Activated B cell treated with CpG ODN at 0.5 μM for 24 hours (primary cell): ENCODE measurements at places on chromosomes 12 and 14.

GRCh38 chr12:116642683-116643082, 83.5 kb downstream of the MAP1LC3B2 start:
- H3K4me3 ChIP-seq, result no peak overlapping the region
- DNase-seq, result no peak
- H3K27ac ChIP-seq, result no peak overlapping the region
- no peaks in the 10 kb centered on the region for H3K36me3 ChIP-seq
- H3K27me3 ChIP-seq, result peaks cover 4% of the 10 kb centered on the region
- no peaks in the 10 kb centered on the region for H3K4me1 ChIP-seq

DNA sequence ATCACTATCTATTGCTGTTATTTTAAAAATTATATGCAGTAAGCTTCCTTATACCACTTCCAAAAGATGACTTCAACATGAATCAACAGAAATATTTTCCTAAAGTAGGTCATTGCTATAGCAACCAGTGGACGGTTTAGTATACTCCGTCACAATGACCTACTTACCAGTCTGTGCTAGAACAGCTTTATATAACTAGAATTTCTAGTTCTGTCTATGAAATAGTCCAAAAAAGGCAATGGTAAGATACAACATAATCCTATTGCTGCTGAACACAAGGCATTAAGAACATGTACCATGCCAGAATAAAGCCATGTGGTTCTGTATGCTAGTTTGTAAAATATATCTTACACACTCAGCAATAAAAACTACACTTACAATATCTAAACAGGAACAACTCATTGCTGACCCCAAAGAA, 40.7 kb upstream of the MTERF2 start:
- H3K4me3 ChIP-seq, result no peak overlapping the region
- H3K36me3 ChIP-seq, result no peaks in the 10 kb centered on the region
- DNase-seq, result no peak

GRCh38 chr12:109385339-109386058, 37.8 kb downstream of the MYO1H start:
- no peak overlapping the region for H3K4me3 ChIP-seq
- DNase-seq, result no peak
- H3K27me3 ChIP-seq, result peaks cover 4% of the 10 kb centered on the region
- no peak overlapping the region for H3K27ac ChIP-seq

DNA sequence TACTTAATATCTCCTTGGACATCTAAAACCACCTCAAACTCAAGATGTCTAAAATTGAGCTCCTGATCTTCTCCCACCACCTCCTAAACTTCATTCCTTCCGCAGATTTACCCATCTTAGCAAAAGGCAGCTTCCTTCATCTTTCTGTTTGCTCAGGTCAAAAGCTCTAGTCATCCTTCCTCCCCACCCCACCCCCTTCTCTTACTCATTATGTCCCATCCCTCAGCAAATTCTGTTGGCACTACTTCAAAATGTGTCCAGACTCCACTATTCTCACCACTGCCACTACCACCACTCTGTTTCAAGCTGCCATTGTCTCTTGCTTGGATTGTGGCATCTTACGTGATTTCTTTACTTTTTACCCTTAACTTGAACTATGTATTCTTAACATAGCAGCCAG, 59.2 kb upstream of the ZDHHC17 start:
- peaks cover 6% of the 10 kb centered on the region for H3K27me3 ChIP-seq
- no peaks in the 10 kb centered on the region for H3K36me3 ChIP-seq
- no peak overlapping the region for H3K4me3 ChIP-seq
- DNase-seq, result no peak
- H3K27ac ChIP-seq, result no peak overlapping the region
- peaks cover 4% of the 10 kb centered on the region for H3K4me1 ChIP-seq

DNA sequence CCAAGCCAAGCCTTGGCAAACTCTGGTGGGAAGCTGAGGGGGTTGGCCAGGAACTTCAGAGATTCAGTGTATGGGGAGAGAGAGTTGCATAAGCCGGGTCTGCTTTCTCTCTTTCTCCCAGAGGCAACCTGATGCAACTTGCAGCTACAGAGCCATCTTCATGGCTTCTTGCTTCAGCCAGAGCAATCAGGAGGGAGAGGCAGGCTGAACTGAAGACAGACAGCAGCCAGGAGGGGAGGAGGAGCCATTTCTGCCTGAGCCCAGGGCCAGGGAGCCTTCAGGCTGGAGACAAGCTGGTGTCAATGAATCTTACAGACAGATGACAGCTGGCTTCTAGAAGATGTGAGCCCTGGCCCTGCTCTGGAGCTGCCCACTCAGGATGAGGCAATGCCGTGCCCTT, 18.7 kb downstream of the NPC2 start:
- H3K27me3 ChIP-seq, result no peaks in the 10 kb centered on the region
- H3K27ac ChIP-seq, result no peak overlapping the region
- H3K4me1 ChIP-seq, result no peaks in the 10 kb centered on the region
- H3K36me3 ChIP-seq, result peaks cover 39% of the 10 kb centered on the region
- no peak overlapping the region for H3K4me3 ChIP-seq

- peaks cover 15% of the 10 kb centered on the region for H3K27me3 ChIP-seq
- H3K27ac ChIP-seq, result no peak overlapping the region
- H3K4me1 ChIP-seq, result no peaks in the 10 kb centered on the region
- H3K4me3 ChIP-seq, result no peak overlapping the region
- no peak for DNase-seq
- H3K36me3 ChIP-seq, result no peaks in the 10 kb centered on the region
Observed at GRCh38 chr14:92225731-92226130, 97.2 kb upstream of the SLC24A4 start.

DNA sequence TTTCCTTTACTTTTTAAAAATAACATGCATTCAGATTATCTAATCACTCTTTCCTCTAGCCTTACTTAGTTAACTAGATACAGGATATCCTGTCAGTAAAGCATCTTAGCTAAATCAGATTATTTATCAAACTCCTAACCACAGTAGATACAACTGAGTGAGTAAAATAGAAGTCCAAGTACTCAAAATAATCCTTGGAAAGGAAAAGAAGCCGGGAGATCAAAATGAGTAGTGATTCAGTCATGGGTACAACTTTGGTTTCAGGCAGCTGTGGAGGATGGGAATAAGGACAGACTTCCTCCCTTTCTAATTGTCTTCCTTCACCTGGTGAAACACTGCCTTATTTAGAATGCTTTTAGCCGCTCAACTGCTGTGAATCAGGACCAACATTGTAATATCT, 29.4 kb downstream of the GNG2 start:
- H3K4me1 ChIP-seq, result peaks cover 34% of the 10 kb centered on the region
- H3K4me3 ChIP-seq, result no peak overlapping the region
- peaks cover 59% of the 10 kb centered on the region for H3K36me3 ChIP-seq
- no peaks in the 10 kb centered on the region for H3K27me3 ChIP-seq
- DNase-seq, result no peak
